ENCODE measurements at places on chromosomes 5 and 9. TPM values are rescaled to one million over a fixed set of nuclear protein-coding genes. Genes with fewer than 3 reads are reported as not detected.

HMCN2 gene
- not detected for total RNA-seq

ZFP2 gene
- 1.1 TPM for total RNA-seq

TOMM5 gene
- 98.8 TPM for total RNA-seq

SLC9A3 gene
- 3.4 TPM for total RNA-seq

SLC46A2 gene
- total RNA-seq: not detected

TMEM252 gene
- total RNA-seq: not detected
